ENCODE measurements at places on chromosomes 12 and 14.
A peak's percentile ranks its signal among the peaks of the same experiment; 100 is the strongest.

- no peak for DNase-seq
Measured at GRCh38 chr12:91417650-91418049, 235.0 kb upstream of the DCN start.

DNA sequence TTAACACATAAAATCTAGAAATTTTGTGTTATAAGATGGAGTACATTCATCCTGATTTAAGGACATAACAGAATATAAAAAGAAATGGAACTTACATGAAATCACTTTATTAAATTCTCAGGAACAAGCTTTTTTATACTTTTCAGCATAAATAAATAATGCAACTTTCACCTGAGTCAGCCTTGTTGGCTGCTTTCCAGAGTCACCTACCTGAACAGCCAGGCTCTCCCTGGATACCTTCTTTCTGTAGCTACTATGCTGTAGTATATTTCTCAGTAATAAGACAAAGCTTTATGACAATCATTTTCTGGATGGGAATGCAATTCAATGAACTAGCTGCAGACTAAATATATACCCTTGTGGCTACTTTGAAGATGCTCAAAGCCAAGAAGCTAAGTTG, 111.9 kb downstream of the NTS start:
- DNase-seq = no peak

- DNase-seq = no peak
Measured at GRCh38 chr12:104576980-104577580, 120.3 kb downstream of the CHST11 start.

GRCh38 chr12:69274861-69275260, 35.5 kb downstream of the CPSF6 start:
- DNase-seq = no peak

GRCh38 chr12:57740656-57741412, 2.3 kb upstream of the AGAP2 start:
- peak; percentile 80 for DNase-seq

- DNase-seq = no peak
Measured at GRCh38 chr14:55803873-55804553, 224.0 kb downstream of the KTN1 start.

- DNase-seq = no peak
Measured at GRCh38 chr14:94752591-94753436, 17.1 kb downstream of the GSC start.

DNA sequence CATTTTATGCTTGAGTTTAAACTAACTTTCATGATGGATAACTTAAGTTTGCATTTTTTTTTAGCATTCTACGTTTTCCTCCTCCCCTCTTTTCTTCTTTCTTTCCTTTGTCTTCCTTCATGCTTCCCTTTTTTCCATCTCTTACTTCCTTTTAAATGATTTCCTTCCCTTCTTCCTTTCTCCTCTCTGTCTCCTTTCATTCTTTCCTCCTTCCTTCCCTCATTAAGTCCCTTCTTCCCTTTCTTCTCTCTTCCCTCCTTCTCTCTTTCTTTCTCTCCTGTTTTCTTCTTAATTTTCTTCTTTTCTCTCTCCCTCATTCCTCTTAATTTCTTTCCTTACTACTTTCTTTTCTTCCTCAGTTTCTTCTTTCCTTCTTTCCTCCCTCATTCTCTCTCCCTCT, 376.0 kb downstream of the LRIG3 start:
- DNase-seq = no peak

DNA sequence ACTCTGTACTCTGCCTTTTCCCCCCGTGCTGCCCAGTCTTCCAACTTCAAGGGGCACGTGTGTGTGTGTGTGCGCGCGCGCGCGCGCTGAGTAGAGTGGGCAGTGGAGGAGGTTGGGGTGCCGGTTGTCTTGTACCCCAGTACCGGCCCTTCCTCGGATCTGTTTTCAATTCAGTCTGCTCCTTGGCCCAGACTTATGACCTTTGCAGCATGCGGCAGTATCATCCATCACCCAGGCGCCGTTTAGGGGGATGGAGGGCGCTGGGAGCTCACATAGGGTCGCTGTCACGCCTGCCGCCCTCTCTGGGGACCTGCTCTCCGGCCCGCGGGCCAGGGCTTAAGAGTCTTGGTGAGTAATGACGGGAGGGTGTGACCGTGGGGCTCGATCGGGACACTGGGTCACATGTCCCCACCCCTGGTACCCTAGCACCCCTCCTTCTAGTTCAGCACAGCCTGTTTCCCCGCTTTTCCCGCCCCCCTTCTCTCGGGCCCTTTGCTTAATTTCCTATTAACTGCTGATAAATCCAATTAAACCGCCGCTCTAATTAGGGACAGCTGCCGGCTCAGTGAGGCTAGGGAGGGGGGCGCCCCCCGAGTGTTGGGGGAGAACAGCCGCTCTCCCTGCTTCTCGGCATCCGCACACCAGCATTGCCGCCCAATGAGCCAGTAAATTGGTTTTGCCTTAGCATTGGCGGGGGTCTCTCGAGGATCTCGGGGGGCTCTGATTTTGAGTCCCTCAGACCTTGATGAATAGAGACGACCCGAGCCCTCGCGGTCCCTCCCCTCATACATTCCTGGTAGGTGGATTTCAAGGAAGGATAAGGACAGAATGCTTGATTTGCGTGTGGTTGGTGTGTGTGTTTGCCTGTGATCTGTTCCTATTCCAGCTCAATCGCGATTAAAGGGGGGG, 9.3 kb downstream of the STAC3 start:
- peak; percentile 33 for DNase-seq

DNA sequence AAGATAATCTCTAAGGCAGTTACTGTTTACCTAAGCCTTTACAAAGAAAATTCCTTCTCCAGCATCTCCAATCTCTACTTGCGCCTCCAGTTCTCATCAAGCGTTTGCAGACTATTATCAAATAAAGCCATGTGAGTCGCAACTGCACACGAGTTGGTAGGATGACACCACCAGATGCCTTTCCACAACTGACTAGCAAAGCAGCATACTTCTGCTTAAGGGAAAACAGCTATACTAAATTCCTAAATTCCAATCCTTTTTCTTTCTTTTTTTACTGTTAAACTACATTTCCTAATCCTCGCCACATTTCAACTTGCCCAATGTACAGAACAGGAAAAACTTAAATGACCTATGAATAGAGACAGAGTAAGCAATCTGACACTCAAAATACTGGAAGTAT, 166.7 kb downstream of the ITPR2 start:
- DNase-seq = no peak

DNA sequence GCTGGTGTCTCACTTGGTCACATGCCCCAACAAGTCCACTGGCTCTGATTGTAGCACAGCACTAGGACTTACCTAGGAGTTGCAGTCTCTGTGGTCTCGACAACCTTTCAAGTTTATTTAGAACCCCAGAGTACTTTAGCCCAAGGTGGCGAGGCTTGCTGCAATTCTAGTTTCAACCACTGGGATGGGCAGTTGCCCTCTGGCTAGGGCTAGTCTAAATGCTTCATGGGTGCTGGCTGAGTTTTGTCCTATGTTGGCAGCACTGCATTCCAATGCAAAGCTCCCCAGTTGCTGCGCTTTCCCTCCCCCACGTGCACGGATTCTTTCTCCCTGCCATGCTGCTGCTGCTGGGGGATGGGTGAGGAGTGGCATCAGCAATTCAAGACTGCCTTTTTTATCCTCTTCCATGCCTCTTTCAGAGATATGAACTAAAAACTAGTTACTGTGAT, 207.9 kb downstream of the SYNE2 start:
- DNase-seq = no peak

DNA sequence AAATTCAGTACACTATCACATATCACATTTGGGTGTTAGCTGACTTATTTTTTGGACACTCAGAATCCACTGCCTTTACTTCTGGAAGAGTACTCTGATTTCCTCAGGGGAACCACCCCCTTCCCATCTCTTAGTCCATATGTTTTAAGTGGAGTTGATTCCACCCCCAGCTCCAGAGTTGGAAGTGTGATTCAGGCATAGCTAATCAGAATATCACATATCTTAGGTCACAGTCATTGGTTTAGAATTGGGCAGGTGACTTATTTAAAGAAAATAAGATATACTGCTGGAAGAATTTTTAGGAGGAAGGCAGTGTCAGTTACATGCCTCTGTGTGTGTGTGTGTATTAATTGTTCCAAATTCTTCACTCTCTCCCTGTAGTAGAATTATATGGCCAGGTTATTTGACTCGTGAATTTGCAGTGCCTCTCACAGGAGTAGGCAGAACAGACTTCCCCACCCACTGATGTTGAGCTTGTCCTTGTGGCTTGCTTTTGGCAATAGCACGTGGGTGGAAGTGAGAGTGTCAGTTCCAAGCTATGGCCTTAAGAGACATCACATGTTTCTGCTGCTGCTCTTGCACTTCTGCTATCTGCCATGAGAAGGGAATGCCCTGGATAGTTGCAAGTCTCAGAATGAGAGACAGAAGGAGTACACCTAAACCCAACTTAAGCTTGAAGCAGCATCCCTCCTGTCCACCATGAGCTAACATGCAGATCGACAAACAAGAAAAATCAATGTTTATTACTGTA, 6.4 kb upstream of the GAS2L3 start:
- no peak for DNase-seq

DNA sequence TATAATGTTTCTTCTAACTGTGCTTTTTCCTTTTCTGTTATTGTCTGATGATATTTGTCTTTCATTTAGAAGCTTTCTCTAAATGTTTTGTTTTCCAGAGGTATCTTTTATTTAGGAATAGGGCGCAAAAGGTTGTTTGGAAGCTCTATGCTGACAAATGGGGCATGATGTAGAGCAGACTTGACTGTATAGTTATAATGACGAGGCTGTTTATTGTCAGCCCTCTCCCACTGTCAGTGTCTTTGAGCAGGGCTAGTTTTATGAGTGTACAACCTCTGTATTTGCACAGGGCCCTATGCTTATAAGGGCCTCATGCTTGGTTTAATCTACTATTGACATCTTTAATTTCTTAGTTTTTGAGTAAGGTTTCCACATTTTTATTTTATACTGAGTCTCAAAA, 158.9 kb downstream of the CCDC91 start:
- DNase-seq = no peak

GRCh38 chr14:90288651-90289355, 32.5 kb downstream of the PSMC1 start:
- DNase-seq = no peak

DNA sequence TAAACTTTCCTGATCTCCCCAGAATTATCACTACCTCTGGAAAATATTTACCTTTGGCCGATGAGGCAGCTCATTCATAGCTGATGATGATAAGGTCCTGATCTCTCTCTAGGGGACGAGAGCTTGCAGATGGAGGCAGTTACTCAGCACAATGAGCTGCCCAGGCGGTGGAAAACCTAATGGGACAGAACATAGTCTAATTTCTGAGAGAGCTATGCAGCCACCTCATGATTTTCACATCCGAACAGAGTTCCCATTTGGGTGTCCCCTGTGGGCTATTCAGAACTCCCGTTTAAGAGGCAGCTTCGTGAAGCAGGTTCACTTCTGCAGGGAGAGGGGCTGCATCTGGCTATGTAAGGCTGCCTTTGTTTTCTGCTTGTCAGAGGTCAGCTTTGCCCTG, 724.6 kb upstream of the TMEM132C start:
- no peak for DNase-seq

GRCh38 chr12:91278126-91278525, 95.5 kb upstream of the DCN start:
- no peak for DNase-seq

DNA sequence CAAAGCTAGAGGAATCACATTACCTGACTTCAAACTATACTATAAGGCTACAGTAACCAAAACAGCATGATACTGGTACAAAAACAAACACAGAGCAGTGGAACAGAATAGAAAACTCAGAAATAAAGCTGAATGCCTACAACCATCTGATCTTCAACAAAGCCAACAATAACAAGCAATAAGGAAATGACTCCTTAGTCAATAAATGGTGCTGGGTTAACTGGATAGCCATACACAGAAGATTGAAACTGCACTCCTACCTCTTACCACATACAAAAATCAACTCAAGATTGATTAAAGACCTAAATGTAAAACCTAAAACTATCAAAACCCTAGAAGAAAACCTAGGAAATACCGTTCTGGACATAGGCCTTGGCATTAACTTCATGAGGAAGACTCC, 182.6 kb upstream of the CNOT2 start:
- no peak for DNase-seq

GRCh38 chr14:55782166-55782565, 202.2 kb downstream of the KTN1 start:
- DNase-seq = no peak

DNA sequence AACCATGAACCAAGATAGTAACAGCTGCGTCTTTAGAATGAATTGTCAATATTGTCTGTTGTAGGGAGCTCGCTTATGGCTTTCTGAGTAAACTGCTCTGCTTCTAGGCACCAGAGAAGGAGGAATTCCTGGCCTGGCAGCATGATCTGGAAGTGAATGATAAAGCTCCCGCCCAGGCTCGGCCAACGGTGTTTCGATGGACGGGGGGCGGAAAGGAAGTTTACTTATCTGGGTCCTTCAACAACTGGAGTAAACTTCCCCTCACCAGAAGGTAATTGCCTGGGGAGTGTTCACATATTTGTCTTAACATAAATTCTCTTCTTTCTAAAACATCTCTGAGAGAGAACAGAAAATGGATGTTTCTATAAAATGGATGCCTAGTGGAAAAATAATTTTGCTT, 4.3 kb downstream of the PRKAB1 start:
- DNase-seq = no peak

- no peak for DNase-seq
Measured at GRCh38 chr12:77786675-77787074, 44.0 kb upstream of the NAV3 start.

GRCh38 chr14:65250162-65250495, 147.8 kb upstream of the MAX start:
- no peak for DNase-seq

- DNase-seq = no peak
Measured at GRCh38 chr12:101859664-101860607, 17.4 kb upstream of the DRAM1 start.

DNA sequence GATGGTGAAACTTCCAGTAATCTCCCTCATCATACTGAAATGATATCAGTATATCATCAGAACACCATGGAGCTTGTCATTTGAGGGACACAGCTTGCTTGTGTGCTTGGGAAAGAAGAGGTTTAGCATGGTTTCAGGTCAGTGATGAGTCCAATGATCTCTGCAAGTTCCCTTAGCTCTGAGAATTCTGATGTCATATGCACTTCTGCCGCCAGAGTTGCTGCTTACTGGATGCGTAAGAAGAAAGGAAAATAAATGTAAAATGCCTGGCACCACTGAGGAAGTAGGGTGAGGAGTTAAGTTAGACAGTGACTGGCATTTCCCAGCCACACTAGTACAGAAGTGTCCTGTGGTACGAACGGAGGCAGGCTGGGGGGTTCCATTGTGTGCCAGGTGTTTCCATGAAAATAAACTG, 22.6 kb downstream of the PRKCH start:
- DNase-seq = no peak

- no peak for DNase-seq
Measured at GRCh38 chr12:46650688-46651087, 175.1 kb downstream of the SLC38A4 start.

GRCh38 chr12:2691345-2692071, 103.3 kb upstream of the FKBP4 start:
- DNase-seq = peak; percentile 76

GRCh38 chr12:101799774-101800173, 31.0 kb downstream of the GNPTAB start:
- DNase-seq = no peak

- no peak for DNase-seq
Measured at GRCh38 chr12:91833780-91834359, 311.8 kb downstream of the BTG1 start.
